ENCODE measurements at places on chromosomes 6 and 20.

- no peak for DNase-seq
These were observed 787 bp upstream of the CARMIL1 start for GRCh38 chr6:25278261-25278913.

DNA sequence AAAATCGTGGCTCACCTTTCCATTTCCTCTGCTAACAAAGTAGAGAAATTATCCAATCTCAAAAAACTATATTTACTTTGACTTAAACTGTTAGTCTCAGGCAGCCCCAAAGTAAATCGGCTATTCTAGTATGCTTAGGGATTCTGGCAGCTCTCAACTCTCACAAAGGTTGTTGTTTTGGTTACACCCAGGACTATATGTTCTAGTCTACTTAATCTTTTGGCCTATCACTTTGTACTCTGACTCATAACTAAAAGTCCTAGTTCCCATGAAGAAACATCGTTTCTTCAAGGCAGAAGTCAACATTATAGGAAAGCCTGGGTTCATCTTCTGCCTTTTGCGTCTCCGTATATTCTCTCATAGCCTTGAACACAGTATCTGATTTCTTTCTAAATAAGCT, 42.3 kb downstream of the MYLK4 start:
- no peak for DNase-seq

GRCh38 chr6:52482903-52483670, 62.9 kb downstream of the EFHC1 start:
- no peak for DNase-seq

- no peak for DNase-seq
These were observed 42.2 kb downstream of the NFATC2 start for GRCh38 chr20:51500311-51500710.

DNA sequence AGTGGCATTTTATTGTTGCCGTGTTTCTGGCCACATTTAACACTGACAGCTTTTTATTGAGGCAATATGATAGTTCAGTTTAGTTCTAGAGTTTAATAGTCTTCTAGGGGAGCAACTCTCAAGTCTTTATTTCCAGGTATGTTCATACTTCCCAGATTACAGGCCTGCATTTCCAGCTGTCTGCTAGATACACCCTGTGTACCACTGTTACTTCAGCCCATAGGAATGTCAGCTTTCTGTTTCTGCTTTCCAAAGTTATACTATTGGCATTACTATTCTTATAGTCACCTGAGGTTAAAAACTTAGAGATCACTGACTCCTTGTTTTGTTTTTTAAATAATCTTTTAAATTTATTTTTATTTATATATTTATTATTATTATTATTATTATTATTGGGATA, 7.6 kb downstream of the ZNF451 start:
- no peak for DNase-seq

DNA sequence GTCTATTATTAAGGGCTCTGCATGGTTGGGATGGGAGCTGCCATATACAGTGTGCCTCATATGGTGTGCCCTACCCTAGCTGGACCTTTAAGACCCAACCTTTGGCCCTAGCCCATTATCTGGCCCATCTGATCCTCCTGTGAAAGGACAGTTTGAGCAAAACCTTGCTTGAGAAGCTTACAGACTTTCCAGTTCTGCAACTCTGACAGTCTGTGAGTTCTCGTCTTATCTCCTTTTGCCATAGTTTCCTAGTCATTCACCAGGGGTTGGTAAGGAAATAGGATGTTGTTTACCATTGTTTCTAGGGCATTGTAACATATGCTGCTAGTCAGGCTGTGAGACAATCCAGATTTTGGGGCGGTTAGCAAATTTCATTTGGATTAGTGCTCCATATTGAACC, 17.2 kb downstream of the CTNNBL1 start:
- no peak for DNase-seq

DNA sequence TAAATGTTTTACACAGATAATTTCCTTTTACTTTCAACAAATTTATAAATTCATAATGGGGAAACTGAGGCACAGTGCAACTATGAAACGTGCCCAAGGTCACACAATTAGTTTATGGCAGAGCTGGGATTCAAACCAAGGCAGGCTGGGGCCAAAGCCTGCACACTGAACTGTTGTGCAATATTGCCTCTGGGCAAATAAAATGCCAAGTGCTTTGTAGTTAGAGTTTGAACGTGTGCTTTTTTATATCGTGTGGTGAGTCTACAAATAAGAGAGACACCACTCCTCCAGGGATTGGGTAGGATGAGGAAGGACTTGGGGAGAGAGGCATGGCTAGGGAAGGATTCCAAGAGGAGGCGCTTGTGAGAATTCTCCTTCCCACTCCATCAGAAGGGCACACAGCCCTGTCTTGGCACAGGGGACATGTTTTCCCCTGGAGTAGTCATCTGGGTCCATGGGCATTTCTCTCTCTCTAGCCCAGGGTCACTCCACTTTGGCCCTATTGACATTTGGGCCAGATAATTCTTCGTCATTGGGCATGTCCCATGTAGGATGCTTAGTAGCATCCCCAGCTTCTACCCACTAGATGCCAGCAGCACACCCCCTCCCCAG, 2.8 kb upstream of the CDH22 start:
- DNase-seq, result no peak

DNA sequence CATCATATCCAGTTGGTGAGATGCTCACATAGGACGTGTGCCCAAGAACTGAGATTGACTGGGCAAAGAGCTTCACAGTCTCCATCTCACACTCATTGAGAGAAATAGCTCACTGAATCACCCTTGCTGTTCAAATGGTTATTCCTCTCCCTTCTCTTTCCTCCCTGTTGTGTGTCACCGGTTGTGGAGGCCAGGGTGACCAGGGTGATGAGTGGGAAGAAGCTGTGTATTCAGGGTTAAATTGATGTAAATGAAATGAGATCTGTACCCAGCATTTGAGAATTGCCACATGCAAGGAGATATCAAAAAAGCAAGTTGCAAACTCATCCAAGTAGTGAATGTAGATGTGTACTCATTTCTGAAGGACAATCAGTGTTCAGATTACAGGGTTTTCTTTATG, 36.6 kb upstream of the VAPB start:
- no peak for DNase-seq

DNA sequence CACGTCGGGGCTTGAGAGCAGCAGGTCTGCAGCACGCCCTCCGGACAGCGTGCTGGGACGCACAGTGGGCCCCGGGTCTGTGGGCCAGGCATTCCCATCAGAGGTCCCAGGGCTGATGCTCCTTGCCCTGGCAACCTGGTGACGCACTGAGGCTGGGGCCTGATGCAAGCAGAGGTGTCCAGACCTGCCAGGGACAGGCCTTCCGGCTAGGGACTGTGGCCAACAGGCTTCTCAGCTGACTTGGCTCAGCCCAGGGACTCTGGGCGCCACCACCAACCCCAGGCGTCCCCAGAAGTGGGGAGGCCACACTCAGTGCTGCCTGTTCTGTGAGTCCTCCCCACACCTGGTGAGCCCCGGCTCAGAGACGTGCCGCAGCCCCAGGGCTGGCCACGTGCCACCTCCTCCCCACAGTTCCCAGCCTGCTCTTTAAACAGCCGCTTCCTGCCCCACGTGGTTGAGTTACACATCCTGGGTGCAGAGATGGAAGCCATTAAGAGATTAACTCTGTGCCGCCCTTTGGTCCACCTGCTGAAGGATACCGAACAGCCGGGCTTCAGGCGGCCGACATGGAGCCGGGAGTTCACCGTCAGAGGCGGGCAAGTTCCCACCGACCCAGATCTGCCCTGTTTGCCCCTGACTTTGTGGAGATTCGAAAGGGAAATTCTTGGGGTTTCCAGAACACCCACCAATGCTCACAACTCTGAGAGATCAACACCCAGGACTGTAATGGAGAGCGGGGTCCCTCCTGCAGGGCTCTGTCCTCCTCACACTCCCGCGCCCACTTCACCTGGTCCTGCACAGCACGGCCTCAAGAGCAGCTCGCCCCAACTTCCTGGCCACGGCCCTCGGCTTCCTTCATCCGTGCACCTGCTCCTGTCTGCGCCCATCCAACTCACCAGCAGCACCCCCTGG, 37.6 kb upstream of the ZBP1 start:
- DNase-seq, result peak; percentile 24

- no peak for DNase-seq
These were observed 181.0 kb upstream of the MYLIP start for GRCh38 chr6:15947923-15948322.

GRCh38 chr6:148999501-148999900, 252.7 kb downstream of the UST start:
- DNase-seq, result no peak

GRCh38 chr6:149392535-149392934, 7.5 kb upstream of the SUMO4 start:
- DNase-seq, result no peak

DNA sequence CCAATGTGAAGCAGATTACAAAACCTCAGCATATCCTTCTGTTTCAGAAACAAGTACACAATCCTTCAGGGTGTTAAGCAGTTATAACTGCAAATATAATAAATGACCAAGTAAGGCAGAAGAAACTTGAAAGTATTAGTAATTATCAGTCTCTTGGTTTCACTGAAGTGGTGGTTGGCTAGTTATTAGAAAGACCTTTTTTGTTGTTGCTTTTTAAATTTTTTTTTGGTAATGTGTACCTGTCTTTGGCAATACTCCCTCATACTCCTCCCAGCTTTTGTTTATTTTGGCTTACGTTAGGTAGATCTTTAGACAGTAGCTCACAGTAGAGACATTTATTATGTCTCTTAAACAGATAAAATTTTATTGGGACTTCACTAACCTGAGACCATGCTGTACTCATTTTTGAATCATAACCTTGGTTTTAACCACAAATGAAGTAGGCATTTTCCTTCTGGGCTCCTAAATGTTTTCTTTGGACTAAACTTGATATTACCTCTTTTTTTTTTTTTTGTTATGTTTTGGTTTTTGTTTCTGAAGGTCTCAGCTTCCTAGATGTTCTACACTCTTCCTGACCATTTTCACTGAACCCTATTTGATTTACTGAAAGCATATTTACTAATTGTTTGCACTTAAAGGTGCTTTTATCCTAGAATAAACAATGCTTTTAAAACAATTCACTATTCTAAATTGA, 6.4 kb downstream of the CD2AP start:
- DNase-seq, result no peak

DNA sequence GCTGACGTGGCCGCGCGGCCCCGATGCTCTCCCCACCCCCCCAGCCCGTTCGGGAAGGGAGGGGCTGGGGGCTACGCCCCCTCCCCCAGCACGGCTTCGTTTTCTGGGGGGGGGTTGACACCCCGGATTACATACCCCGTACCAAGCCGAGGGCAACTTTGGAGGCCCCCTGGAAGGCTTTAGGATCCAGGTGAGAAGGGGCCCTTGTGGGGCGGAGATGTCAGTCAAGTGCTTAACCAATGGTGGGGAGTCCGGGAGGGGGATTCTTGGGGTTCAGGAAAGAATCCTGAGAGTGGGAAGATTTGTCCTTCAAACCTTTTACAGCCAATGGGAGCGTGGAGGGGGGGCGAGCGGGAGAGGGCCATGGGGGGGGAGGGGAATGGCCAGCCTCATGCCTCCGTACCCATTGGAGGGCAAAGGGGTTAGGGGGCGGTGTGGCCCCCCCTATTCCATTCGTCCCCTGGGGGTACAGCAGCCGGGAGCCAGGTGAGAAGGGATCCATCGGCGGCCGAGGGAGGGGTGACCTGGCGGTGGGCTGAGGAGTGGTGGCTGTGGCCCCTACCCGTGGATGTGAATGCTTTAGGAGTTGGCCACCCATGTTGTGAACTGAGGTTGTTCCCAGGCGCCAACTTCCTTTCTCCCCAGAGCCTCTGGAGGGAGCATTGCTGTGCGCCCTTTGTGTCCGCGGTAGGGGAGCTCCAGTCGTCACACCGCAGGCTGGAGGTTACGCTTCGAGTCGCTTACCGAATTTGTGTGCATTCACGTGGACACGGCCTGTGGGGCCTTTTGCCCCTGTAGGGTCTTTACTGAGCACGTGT, 682 bp downstream of the BRD2 start:
- peak; percentile 38 for DNase-seq

- DNase-seq, result no peak
These were observed 171.4 kb downstream of the MYLK4 start for GRCh38 chr6:2579241-2579761.

- no peak for DNase-seq
These were observed 14.8 kb downstream of the C20orf96 start for GRCh38 chr20:275791-276190.

GRCh38 chr6:89438248-89438647, 5.3 kb downstream of the ANKRD6 start:
- no peak for DNase-seq

GRCh38 chr20:2920473-2920872, 47.2 kb downstream of the PTPRA start:
- no peak for DNase-seq

DNA sequence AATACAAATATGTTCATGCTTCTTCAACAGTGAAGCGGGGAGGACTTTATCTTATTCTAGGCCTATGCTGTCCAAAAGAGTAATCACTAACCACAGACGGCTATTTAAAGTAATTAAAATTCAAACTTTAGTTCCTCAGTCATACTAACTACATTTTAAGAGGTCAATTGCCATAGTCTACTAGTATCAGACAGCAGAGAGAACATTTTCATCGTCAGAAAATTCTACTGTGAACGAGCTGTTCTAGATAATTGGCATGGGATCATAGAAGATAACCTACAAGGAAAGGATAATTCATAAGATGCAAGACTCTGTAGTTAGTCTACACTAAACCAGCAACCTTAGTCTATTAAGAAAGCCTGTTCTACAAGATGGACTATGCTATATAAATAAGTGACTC, 44.4 kb downstream of the PRKN start:
- no peak for DNase-seq

GRCh38 chr6:154380741-154381140, 24.1 kb upstream of the IPCEF1 start:
- no peak for DNase-seq

DNA sequence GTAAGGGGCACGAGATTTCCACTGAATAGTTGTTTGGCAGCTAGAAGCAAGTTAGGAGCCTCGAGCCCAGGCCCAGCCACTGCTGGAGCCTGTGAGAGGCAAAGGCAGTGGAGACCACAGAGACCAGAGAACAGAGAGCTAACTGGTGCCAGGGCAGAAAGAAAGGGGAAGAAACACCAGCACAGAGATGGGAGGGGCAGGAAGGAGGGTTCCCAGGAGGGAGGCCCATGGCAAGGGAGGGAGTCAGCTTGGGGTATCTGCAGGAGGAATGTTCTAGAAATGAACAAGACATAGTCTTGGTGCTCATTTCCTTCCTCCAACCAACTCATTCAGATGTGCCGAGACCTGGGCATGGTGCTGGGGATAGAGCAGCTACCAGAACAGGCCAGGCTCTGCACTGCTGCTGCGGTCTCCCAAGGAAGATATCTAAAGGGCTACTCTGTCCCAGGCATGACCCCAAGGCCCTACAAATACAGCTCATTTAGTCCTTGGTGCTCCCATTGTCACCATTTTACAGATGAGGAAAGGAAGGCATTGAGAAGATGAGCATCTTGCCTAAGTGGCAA, 10.7 kb downstream of the ANGPT4 start:
- no peak for DNase-seq

- DNase-seq, result peak; percentile 30
These were observed 19.1 kb upstream of the CHMP4B start for GRCh38 chr20:33791959-33792597.
